ENCODE measurements at places on chromosomes 12 and 14.

DNA sequence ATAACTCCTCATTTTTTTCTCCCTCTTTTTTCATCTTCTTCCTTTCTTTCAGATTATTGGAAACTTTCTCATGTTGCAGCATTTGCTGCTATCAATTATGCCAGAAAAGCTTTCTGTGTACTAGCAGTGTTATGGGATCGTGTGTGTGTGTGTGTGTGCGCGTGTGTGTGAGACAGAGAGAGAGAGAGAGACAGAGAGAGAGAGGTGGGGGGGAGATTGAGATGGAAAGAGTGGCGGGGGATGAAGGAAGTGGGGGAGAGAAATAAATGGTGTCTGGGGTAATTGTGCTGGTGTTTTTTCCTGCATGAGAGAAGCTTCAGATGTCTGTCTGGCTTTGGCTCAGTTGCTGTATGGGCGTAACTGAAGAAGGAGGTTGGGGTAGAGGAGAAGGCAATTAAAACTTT lies 268.9 kb downstream of the RAD51B start:
- no peak for DNase-seq

DNA sequence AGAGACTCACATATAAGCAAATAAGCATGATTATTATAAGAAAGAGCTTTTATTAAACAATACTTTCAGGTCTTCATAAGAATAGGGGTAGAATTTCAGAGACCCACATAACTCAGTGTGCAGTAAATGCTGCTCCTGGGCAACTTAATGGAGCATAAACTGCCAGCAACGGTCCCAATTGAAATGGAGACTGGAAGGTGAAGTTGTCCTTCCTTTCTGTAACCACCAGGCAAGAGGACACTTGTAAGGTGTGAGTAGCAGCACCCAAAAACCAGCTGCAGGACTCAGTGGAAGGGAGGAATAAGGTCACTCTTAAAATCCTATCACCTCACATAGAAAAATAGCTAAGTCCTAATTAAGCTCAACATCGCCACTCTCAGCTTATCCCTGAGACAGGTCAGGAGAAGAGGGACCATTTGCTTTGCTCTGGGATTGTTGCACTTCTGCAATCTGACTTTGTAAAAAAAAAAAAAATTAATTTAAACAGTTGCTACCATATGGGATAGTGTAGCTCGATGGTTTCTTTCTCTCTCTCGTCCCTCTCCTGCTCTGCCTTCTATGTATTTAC lies 22.7 kb upstream of the LTA4H start:
- DNase-seq: no peak

GRCh38 chr14:87494010-87494409 lies 499.0 kb downstream of the GALC start:
- no peak for DNase-seq

DNA sequence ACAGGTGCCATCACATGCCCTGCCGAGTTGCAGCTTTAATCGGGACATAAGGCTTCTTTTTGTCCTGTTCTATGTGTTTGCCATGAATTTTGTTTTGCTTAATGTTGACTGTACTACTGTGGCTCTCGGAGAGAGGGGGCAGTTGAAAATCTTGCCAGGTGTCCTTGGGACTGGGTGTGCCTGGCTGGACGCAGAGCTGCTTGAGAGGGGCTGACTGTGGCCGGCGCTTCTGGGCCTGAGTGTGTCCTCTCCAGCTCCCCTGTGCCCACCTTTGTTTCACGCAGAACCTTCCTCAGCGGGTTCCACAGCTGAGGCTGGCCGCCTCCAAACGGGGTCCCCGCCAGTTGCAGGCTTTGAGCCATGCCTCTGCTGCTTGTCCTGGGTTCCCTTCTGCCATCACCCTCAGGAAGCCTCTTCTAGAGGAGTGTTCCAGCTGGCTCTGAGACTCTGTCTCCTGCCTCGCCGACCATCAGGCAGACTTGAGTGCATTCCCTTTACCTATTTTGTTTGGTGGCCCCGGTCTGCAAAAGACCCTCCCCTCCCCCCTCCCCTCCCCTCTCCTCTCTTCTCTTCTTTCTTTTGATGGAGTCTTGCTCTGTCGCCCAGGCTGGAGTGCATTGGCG lies 49.7 kb downstream of the DDX51 start:
- DNase-seq: no peak

DNA sequence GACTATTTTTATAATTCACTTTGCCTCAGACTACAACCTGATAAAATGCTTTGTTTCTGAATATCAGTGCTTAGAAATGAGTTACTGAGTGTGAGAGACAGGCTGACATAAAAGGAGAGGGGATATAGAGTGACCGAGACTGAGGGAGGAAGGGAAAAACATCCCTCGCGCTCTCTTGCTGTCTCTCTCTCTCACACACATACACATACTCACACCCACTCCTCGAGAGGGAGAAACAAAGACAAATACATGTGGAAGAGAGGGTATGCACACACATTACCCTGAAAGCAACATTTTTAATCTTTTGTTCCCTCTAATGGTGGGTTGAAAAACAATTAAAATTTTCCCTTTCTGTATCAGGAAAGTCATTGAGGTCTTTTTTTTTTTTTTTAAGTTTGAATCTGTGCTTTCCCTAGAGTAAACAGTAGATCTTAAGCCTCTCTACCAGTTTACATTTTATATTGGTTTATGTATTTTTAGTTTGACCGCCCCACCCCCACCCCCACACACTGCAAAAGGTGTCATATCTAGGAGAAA lies 45.3 kb downstream of the FRS2 start:
- no peak for DNase-seq

DNA sequence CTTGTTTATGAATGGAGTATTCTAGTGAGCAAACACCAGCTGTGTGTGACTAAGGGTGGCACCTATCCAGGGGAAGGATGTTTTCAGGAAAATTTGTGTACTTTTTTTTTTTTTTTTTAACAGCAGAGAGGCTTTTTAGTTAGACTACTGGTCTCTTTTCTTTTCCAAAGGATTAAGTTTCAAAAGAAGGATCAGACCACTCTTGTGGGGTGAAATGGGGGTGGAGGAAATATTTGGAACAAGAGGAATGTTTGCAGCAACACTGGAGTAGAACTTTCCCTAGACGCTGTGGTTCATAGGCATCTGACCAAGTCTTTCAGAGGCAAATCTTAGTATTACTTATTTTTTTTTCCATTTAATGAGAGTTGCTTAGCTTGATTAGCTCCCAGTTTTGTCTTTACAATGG lies 21.1 kb downstream of the NUBPL start:
- no peak for DNase-seq

- DNase-seq: no peak
Observed at GRCh38 chr14:75615200-75615599, 36.8 kb downstream of the FLVCR2 start.

DNA sequence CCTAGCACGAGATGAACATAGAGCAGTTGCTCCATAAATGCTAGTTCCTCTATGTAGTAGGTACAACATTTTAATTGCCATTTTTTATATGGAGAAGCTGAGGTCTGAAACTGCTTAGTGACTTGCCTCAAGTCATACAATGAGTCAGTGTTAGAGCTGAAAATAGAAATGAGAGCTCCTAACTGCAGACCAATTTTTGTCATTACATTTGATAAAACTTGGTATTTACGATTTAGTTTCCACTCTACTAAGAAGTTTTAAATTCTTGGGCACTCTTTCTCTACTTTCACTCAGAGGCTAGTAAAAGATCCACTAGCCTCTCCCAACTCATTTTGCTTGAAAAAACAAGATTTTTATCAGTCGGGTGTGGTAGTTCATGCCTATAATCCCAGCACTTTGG lies 8.1 kb upstream of the TMED10 start:
- no peak for DNase-seq

DNA sequence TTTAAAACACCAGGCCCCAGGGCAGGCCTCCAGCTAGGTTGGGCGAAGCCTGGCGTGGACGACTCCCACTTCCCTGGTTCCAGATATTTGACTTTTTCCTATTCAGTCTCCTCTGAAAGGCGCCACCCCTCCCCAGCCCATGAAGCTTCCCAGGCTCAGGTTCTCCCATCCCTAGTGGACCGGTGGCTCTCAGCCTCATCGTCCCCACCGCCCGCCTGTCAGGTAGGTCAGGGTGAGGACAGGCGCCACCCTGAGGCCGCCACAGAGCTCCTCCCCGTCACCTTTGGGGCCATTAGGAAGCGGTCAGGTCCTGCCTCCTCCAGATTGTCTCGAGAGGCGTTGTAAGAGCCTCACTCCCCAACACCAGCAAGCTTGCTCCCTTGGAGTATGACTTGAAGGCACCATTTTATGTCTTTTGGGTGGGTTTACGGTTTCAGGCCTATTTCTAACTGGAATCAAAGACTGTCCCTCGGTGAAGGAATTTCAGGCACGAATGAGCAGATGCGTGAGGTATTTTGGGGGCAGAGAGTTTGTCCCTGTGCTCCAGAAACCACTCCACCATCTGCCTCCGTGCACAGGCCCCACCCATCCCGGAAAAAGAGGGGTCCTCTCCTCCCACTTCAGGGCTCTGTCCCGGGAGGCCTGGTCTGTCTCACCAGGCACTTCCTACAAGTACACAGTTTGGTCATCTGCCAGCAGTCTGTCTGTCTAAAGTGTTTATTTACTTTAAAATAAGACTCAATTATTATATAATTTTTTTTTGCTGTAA lies 55.6 kb downstream of the TSPAN9 start:
- DNase-seq: no peak

DNA sequence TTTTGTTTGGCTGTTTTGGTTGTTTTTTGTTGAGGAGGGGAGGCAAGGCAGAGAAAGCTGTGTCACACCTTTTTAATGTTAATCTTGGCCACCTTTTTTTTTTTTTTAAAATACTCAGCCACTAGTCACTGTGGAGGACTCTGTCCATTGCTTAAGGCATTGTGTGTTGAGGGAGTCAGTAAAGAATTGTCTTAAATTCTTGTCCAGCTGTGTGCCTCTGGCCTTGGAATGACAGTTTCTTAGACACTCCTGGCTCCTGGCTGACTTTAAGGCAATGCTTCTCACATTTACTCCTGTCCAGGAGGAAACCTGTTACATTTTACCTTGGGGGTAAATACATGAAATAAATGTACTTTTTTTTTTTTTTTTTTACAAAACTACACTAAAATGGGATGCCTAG lies 18.1 kb upstream of the SMCO2 start:
- no peak for DNase-seq

DNA sequence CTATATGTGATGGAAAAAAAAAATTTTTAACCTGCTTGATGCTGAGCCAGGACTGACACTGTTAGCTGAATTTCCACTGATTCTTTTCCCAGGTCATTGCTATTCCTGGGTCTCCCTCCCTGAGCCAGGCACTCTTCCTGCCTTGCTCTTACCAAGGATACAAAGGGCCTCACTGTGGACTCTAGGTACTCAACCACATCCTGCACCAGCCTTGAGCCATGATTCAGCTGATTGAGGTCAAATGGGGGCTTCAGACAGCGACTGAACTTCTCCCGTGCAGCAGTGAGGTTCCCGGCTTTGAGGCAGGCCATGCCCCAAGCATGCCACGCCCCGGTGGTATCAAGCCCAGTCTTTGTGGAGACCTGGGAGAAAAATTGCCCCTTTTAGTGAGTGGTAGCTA lies 54.3 kb downstream of the ZFYVE26 start:
- no peak for DNase-seq

DNA sequence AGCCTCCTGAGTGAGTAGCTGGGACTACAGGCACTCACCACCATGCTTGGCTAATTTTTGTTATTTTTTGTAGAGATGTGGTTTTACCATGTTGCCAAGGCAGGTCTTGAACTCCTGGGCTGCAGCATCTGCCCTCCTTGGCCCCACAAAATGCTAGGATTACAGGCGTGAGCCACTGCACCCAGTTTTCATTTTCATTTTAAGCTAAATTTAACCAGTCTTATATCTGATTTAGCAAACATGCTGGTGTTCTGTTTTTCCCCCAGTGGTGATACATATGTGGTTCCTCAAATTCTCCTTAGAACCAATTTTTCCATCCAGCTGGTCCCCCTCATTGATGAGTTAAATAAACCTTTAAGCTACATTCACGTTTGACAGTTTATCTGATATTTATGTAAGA lies 43.8 kb upstream of the BICD1 start:
- no peak for DNase-seq

- no peak for DNase-seq
Observed at GRCh38 chr14:28666961-28667360, 99.6 kb upstream of the FOXG1 start.
